ENCODE measurements at places on chromosomes 5 and 9. TPM values are rescaled to one million over a fixed set of nuclear protein-coding genes. Genes with fewer than 3 reads are reported as not detected.

Gene TAF11L10
- total RNA-seq, result not detected

Gene C1QTNF3
- total RNA-seq, result 0.60 TPM

Gene CARTPT
- not detected for total RNA-seq

Gene SETD9
- total RNA-seq, result 4.6 TPM

Gene IFNA1
- not detected for total RNA-seq

Gene GAS1
- total RNA-seq, result 0.15 TPM

Gene LHX3
- not detected for total RNA-seq

Gene PCDHB4
- 0.23 TPM for total RNA-seq

Gene CXCL14
- not detected for total RNA-seq

Gene LCN1
- not detected for total RNA-seq

Gene CTNNAL1
- 171 TPM for total RNA-seq

Data from smooth muscle cell of the coronary artery (primary cell).